Aorta (tissue), 5 donors: ENCODE measurements at places on chromosomes 11 and 22. TPM values are rescaled to one million over a fixed set of nuclear protein-coding genes. Genes with fewer than 3 reads are reported as not detected.

DNA sequence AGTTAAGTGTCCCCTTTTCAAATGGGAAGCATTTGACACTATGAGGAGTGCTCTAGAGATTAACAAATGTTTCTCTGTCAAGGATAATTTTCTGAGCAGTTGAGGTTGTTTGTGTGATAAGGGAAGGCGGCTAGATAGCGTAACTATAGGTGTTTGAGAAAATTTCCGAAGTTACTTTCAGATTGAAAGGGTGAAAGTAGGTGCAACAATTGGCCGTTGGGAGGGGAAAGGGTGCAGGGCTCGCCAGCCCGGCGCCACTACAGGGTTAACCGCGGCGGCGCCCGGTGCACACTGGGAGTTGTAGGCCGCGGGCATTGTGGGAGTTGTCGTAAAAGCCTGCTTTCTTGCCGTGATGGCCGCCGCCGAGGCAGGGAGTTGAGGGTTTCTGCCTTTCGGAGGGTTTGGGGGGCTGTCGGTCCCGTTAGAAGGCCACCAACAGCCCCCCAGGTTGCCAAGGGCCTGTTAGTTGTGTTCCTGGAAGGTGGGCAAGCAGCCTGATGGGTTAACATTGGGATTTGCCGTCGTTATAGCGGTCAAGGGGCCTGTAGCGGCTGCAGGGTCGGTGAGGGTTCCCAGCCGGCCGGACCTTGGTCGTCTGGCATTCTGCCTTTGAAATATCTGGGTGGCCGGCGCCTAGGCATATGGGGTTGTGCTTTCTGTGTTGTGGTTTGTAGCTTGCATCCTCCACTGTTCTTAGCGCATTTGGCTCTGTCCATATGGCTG lies 36.5 kb upstream of the HSD17B12 start:
- H3K27me3 ChIP-seq, result no peaks in the 10 kb centered on the region
- H3K27ac ChIP-seq, result no peak overlapping the region
- H3K4me3 ChIP-seq, result peak overlapping the region; percentile 94
- no peaks in the 10 kb centered on the region for H3K36me3 ChIP-seq

DNA sequence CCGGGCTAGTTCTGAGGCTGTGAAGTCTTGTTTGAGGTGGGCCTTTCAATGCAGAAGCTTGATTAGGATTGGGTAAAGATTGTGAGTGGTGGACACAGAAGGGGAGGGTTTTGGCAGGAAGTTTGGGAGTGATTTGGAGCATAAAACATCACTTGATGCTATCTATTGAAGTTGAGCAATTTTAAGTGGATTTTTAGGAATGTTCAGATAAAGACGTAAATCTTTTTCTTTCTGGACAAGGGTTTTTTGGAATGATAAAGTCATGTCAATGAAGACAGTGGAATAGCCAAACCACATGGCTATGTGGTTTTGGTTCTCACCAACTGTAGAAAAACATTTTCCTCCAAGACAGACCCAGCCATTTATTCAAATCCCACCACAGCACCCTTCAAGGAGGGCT lies 111.2 kb upstream of the SNX19 start:
- no peaks in the 10 kb centered on the region for H3K27me3 ChIP-seq
- no peak for DNase-seq
- H3K4me1 ChIP-seq, result no peaks in the 10 kb centered on the region
- H3K4me3 ChIP-seq, result no peak overlapping the region

DNA sequence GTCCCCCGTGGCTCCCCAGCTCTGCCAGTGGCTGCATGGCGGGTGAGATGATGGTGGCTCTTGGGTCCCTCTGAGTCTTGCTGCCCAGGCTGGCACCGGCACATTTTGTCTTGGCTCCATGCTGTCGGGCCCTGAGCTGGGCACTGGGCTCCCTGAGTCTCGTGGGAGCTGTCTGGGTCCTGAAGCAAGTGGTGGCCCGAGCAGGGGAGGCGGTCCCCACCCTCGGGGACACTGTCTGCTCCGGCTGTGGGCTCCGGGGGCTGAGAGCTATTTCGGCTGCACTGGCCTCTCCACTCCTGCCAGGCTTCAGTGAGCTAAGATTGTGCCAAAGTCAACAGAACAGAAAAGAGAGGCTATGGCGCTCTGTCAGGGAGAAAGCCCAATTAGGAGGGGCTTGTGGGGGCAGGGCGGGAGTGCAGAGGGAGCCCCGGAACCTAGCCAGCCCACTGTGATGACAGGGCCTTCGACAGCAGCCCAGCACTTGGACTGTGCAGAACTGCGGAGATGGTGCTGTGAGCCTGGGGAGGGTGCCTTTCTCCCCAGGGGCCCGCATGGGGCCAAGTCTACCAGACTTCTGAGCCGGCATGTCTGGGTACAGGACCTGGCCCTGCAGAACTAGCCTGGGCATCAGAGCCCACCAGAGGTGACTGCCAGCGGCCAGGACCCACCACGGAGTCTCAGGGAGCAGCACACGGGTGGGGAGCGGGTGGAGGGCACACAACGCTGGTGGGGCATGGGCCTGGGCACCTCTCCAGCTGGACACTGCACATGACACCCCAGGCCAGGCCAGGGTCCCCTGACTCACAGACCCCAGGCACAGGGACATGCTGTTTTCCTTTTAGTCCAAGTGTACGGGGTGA lies 38.0 kb downstream of the RTN4R start:
- H3K27me3 ChIP-seq, result no peaks in the 10 kb centered on the region
- H3K27ac ChIP-seq, result no peak overlapping the region
- no peaks in the 10 kb centered on the region for H3K4me1 ChIP-seq
- peak; percentile 75 for DNase-seq

DNA sequence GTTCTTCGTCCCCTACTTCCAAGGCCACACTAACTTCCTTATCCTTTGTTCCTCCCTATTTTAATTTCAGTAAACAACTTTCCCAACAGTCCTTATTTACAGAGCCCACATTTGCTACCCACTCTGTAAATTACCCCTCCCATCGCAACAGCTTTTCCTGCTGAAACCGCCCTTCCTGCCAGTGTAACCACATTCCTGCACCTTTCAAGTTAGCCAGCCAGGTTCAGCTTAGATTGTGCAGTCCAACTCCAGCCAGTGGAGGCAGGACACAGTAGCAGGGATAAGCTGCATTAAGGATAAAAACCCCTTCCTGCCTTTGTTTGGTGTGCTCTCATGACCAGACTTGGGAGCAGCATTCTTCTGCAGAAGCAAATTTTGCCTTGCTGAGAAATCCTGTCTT lies 768.3 kb upstream of the ARHGAP42 start:
- no peaks in the 10 kb centered on the region for H3K27me3 ChIP-seq
- H3K36me3 ChIP-seq, result no peaks in the 10 kb centered on the region
- DNase-seq, result no peak
- no peak overlapping the region for H3K27ac ChIP-seq

- no peaks in the 10 kb centered on the region for H3K36me3 ChIP-seq
- DNase-seq, result peak; percentile 48
- no peaks in the 10 kb centered on the region for H3K27me3 ChIP-seq
- H3K4me1 ChIP-seq, result no peaks in the 10 kb centered on the region
- no peak overlapping the region for H3K4me3 ChIP-seq
These were observed 857.0 kb downstream of the KCNA4 start for GRCh38 chr11:29159552-29160465.

GRCh38 chr11:69297787-69298266 lies 3.9 kb downstream of the MYEOV start:
- H3K4me3 ChIP-seq, result no peak overlapping the region
- H3K4me1 ChIP-seq, result no peaks in the 10 kb centered on the region
- peak overlapping the region; percentile 84 for H3K27ac ChIP-seq
- no peaks in the 10 kb centered on the region for H3K36me3 ChIP-seq
- H3K27me3 ChIP-seq, result no peaks in the 10 kb centered on the region

DNA sequence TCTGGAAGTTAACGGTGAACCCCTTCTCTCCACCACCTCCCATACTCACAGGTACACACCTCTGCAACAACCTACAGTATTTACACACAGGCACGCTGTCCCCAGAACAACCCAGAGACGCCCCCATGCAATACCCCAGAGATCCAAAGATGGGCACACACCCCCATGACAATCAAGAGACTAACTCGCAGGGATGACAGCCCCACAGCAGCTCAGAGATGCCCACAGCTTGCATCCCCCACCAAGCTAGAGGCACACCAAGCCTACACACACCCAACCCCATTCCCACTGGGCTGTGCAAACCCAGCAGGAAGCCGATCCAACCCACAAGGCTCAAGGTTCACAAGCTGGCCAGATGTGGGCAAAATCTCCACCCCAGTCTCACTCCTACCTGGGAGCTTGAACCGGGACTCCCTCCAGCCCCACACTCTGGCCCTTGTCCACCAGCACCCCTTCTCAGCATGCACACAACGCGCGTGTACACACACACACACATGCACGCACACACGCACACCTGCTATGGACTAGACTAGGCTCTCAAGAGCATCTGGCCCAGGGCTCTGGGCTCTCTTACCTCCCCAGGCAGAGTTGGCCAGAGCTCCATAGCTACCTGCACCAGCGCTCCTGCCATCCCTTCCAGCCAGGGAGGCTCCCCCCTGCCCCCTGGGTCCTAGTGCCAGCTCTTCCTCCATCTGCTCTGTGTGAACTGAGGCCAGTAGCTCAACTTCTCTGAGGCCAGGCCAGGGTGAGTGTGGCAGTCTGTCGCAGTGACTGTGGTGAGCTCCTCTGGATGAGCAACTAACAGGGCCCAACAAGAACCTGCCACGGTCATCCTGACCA lies 11.5 kb downstream of the STARD10 start:
- no peak overlapping the region for H3K27ac ChIP-seq
- no peak for DNase-seq
- H3K4me3 ChIP-seq, result peak overlapping the region; percentile 70
- H3K36me3 ChIP-seq, result no peaks in the 10 kb centered on the region
- no peaks in the 10 kb centered on the region for H3K27me3 ChIP-seq

DNA sequence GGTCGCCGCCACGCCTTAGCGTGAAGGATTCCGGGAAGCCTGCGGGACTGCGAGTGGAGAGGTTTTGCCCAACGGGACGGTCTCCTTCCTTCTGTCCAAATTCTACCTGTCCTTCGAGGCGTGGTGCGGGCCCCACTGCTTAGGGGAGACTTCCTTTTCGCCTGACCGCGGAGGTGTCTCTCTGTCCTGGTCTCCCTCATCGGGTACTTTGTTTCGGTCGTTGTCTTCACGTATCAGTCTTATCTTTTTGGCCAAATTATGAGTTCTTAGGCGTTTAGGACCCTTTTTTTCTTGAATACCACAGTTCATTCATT lies 388 bp downstream of the HINFP start:
- no peak for DNase-seq
- peaks cover 2% of the 10 kb centered on the region for H3K36me3 ChIP-seq
- H3K27me3 ChIP-seq, result no peaks in the 10 kb centered on the region
- no peaks in the 10 kb centered on the region for H3K4me1 ChIP-seq

DNA sequence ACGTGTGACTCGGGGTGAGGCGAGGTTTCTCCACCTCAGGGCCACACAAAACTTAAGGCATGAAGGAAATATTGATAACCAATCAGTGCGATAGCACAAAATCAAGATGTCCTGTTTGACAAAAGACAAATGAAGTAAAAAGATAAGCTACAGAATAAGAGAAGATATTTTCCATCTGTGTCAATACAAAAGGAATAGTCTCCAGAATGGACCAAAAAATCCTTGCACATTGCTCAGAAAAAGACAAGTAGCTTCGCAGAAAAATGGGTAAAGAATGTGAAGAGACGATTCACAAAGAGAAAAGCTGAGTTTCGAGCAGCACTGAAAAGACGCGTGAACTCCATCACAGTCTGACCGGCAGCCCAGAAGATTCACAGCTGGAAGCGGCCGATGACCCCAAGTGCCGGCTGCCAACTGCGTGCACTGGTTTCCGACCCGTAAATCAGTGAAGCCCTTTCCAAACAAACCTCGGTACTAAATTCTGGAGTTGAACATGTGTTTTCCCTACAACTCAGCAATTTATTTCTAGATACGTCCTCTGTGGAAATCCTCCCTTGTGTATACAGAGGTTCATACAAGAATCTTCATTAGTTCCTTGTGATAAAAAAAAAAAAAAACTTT lies 308.4 kb downstream of the BRD1 start:
- no peak for DNase-seq
- no peaks in the 10 kb centered on the region for H3K4me1 ChIP-seq
- no peaks in the 10 kb centered on the region for H3K27me3 ChIP-seq

DNA sequence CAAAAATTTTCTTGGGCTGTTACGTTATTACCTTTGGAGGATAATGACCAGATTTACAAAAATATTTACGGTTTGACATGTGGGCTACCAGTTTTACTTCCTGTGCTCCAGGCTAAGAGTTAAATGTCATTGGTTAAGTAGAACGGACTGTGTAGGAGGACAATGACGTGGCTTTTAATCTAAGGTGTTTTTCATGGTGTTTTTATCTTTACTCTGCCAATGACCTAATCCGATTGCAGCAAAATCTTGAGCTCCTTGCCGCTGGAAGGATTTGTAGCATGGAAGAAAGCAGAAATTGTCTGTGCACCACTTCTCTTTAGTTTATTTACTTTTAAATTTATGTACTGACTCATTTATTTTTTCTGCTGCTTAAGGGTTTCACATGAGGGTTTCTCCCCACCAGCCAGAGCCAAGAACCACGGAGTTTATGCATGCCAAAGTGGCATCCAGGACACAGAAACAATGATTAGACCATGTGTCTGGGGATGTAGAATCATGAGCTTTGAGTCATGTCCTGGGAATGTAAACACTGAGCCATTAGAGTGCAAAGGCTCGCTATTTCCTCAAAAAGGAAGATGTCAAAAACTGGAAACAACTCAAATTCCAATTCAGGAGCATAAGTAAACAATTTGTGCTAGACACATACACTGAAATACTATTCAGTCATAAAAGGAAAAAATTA lies 1.9 kb upstream of the CARD16 start:
- no peak for DNase-seq
- no peak overlapping the region for H3K4me3 ChIP-seq
- H3K36me3 ChIP-seq, result no peaks in the 10 kb centered on the region
- H3K4me1 ChIP-seq, result no peaks in the 10 kb centered on the region
- no peaks in the 10 kb centered on the region for H3K27me3 ChIP-seq
- no peak overlapping the region for H3K27ac ChIP-seq

DNA sequence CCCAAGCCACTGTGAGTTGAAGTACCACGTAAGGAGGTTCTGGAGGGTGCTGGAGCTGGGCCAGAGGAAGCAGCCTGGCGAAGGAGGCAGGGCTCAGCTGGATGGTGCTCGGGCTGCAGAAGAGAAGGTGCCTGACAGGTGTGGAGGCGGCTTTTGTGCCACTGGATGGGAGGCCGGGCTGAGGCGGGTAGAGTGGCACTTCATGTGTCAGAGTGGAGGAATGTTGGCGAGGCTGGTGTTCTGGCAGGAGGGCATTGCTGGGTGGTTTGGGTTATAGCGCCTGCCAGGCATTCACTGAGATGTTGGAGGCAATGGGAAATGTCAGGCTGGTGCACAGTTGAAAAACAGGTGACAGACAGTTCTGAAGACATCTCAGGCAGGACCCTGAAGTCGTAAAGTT lies 24.2 kb downstream of the UBE2L3 start:
- no peak overlapping the region for H3K4me3 ChIP-seq
- no peaks in the 10 kb centered on the region for H3K27me3 ChIP-seq
- DNase-seq, result peak; percentile 66
- no peaks in the 10 kb centered on the region for H3K4me1 ChIP-seq
- H3K27ac ChIP-seq, result no peak overlapping the region

The SCGB1A1 gene
- not detected for total RNA-seq

The TFIP11 gene
- total RNA-seq, result 27.7 TPM

The POU2AF1 gene
- total RNA-seq, result 1.2 TPM

The TREH gene
- not detected for total RNA-seq

The DKK3 gene
- 250 TPM for total RNA-seq

The OR51E2 gene
- total RNA-seq, result 1.2 TPM

The SCGB2A2 gene
- total RNA-seq, result not detected

The LAYN gene
- total RNA-seq, result 23.1 TPM
